ENCODE measurements at places on chromosomes 2 and 18.
A peak's percentile ranks its signal among the peaks of the same experiment; 100 is the strongest.

GRCh38 chr2:3601561-3602271 lies 6.8 kb downstream of the COLEC11 start:
- no peak for DNase-seq

- no peak for DNase-seq
Observed at GRCh38 chr2:2108756-2109155, 222.3 kb downstream of the MYT1L start.

GRCh38 chr2:162092658-162093556 lies 18.9 kb upstream of the DPP4 start:
- DNase-seq, result no peak

- DNase-seq, result no peak
Observed at GRCh38 chr2:241859436-241860183, 916 bp upstream of the PDCD1 start.

DNA sequence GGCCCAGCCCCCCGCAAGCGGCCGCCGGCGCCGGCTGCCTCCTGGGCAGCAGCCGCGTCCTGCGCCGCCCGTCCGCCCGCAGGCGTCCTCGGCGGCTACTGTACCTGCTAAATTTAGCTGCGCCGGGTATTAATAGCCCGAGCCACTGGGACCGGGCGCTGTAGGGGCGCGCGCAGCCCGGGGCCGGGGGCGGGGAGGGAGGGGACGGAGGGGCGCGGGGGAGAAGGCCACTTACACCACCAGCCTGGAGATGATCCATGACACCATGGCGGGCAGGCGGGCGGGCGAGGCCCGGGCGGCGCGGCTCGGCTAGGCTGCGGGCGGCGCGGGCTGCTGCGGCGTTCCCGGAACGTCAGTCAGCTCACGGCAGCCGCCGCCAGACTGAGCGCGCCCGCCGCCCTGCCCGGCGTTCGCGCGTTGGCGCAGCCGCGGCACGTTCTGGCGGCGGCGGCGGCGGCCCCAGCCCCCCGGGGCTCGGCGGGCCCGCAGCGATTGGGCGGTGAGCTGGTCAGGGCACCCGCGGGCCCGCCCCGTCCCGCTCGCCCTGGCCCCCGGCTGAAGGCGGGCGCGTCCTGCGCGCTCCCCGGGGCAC lies at the start of gene REEP1:
Gene REEP1, minus strand, starts transcription at position 383 of the 592 bp plus-strand sequence. Its CDS starts 116 bp downstream, at position 267.
- no peak for DNase-seq

- DNase-seq, result no peak
Observed at GRCh38 chr2:121519153-121519552, 11.5 kb upstream of the RNU4ATAC start.

DNA sequence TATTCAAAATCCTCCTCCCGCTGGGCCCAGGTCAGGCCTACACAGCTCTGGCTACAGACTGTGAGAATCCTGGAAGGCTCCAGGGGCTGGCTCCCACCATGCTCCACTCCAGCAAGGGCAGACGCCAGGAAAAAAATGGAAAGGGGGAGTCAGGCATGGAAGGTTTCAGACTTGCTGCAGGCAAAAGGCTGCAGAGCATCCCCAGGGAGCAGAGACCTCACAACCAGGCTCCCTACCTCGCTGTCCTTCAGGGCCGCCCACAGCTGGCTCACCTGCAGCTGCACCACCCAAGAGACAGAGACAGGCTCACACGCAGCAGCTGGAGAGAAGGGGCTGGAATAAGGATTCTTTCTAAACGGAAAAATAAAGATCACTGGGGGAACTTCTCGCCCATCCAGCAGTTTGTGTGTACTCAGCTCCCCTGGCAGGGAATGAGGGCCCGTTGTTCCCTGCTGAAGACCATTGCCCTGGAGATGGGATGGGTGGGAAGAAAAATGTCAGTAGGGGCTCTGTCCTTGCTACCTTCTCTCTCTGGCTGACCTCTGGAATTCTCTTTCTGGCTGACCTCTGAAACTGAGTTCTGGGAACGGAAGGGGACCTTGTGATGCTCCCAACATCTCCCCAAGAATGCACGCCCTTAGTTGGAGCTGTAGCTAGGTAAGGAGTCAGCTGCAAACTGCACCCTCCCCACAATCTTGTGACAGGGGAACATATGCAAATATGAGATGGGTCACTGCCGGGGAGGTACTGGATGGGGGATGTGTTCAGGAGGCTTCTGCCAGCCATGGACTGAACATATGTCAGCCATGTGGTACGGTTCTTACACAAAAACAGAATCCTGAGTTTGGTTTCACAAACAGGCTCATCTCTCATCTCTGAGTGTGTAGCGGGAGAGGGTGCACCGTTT lies 34.5 kb downstream of the BCL2 start:
- no peak for DNase-seq

GRCh38 chr2:82599021-82599420 lies 1860.1 kb downstream of the SUCLG1 start:
- DNase-seq, result no peak

- no peak for DNase-seq
Observed at GRCh38 chr2:217076058-217076435, 216.2 kb upstream of the TNP1 start.

DNA sequence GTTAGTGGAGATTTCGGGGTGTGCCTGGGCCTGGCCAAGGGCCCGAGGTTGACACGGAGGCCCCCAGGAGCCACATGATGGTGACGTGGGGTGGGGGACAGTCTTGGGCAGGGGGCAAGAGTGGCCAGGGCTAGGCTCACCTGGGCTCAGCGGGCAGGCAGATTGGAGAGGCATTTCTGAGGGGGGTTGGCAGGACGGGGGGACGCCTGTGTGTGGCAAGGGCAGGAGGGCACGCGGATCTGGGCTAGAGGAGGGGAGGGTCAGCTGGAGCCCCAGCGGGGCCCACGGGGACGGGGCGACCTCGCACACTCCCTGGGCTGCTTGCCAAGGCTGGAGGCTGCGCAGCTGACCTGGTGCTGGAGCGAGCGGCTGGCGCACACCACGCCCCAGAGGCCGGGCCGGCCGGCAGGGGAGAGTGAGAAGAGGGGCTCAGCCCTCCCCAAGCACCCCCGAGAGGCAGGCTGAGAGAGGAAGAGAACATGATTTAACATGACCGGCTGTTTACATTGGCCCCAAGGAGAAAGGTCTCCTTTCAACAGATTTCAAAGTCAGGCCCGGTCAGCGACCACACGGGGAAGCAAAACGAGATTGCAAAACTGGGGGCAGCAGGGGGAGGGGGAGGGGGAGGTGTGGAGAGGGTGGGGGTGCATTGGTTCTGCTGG lies 38.0 kb upstream of the SNED1 start:
- DNase-seq, result no peak

DNA sequence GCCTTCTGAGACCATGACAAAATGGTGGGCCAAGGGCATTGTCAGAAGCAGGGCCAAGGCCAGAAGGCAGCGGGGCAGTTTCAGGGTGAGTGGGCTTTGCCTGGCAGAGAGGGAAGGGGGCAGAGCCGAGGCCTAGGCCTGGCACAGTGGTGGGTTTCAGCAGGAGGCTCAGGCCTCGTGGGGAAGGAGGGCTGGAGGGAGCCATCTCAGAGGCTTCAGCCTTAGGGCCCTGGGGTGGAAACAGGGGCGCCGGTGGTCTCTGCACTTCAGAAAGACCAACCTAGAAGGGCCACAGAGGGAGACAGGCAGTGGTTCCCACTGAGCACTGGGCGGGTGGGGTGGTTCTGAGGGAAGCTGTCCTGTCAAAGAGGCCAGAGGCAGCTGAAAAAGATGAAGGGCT lies 58.0 kb upstream of the SMAD7 start:
- DNase-seq, result no peak

GRCh38 chr2:4791488-4791887 lies 900.7 kb upstream of the SOX11 start:
- DNase-seq, result no peak

GRCh38 chr18:67194886-67195285 lies 321.6 kb downstream of the DSEL start:
- no peak for DNase-seq

- DNase-seq, result no peak
Observed at GRCh38 chr18:10029711-10030110, 115.9 kb downstream of the VAPA start.

DNA sequence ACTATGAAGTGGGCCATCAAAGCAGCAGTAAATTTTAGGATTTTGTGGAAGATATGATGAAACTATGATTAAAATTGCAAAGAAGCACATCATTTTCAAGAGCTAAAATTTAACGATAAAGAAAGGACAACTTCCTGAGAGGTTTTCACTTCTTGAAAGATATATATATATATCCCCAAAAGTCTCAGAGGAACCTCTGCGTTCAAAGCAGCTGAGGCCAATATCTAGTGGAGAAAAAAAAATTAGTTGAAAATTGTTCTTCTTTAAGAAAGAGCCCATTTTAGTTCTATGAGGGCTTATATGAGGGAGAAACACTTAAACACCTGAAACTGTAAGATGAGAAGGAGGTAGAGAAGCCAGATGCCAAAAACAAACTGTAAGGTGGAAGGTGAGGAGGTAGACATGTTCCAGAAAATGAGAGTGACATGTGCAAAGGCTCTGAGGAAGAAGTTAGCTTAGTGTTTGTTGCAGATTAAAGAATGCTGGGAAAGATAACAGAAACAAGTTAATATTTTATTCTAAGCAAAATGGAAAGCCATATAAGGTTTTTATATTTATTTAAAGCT lies 72.9 kb upstream of the VRK2 start:
- DNase-seq, result no peak

GRCh38 chr2:42053791-42054701 lies 6.2 kb downstream of the PKDCC start:
- no peak for DNase-seq

- DNase-seq, result no peak
Observed at GRCh38 chr18:13878857-13879256, 36.5 kb downstream of the MC2R start.

- DNase-seq, result no peak
Observed at GRCh38 chr2:47422560-47422959, 19.6 kb downstream of the MSH2 start.

DNA sequence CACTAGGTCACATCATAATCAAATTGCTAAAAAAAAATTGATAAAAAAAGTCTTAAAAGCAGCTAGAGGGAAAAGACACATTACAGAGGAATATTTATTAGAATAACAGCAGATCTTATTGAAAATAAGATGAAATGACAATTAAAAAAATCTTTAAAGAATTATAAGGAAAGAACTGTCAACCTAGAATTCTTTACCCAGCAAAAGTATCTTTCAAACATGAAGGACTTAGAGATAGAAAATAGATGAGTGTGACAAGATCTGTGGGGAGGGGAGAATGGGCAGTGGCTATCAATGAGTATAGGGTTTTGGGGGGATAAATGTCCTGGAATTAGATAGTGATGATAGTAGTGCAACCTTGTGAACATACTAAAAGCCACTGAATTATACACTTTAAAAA lies 26.5 kb upstream of the RNF103 start:
- DNase-seq, result no peak

- DNase-seq, result peak; percentile 76
Observed at GRCh38 chr2:169109502-169110409, 40.4 kb downstream of the DHRS9 start.

- DNase-seq, result no peak
Observed at GRCh38 chr2:223513771-223514455, 88.2 kb downstream of the SCG2 start.

- no peak for DNase-seq
Observed at GRCh38 chr2:168469281-168469988, 13.4 kb downstream of the CERS6 start.

- DNase-seq, result peak; percentile 38
Observed at GRCh38 chr2:235008584-235009044, 56.8 kb downstream of the SH3BP4 start.

- no peak for DNase-seq
Observed at GRCh38 chr2:4827836-4828235, 864.3 kb upstream of the SOX11 start.

- no peak for DNase-seq
Observed at GRCh38 chr2:114128725-114129124, 238.8 kb downstream of the ACTR3 start.

- no peak for DNase-seq
Observed at GRCh38 chr2:43473767-43474166, 122.1 kb downstream of the THADA start.

GRCh38 chr2:62854600-62855514 lies 149.3 kb downstream of the EHBP1 start:
- DNase-seq, result no peak

- no peak for DNase-seq
Observed at GRCh38 chr18:25443776-25444175, 91.8 kb upstream of the ZNF521 start.

DNA sequence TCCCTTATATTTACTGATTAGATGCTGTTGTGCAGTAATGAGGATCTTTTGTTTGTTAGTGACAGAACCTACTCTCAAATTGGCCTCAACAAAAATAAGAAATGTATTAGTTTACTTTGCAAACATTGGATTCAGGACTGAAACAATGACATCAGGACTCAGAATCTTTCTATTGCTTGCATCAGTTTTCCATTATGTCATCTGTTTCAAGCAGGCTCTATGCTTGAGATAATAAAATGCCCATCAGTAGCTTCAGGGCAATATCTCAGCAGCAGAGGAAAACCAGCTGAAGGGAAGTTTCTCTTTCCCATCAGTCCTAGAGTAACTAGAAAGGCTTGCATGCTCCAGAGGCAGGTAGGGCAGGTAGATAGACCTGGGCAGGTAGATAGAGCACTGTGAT lies 375.5 kb upstream of the SLC8A1 start:
- DNase-seq, result no peak

DNA sequence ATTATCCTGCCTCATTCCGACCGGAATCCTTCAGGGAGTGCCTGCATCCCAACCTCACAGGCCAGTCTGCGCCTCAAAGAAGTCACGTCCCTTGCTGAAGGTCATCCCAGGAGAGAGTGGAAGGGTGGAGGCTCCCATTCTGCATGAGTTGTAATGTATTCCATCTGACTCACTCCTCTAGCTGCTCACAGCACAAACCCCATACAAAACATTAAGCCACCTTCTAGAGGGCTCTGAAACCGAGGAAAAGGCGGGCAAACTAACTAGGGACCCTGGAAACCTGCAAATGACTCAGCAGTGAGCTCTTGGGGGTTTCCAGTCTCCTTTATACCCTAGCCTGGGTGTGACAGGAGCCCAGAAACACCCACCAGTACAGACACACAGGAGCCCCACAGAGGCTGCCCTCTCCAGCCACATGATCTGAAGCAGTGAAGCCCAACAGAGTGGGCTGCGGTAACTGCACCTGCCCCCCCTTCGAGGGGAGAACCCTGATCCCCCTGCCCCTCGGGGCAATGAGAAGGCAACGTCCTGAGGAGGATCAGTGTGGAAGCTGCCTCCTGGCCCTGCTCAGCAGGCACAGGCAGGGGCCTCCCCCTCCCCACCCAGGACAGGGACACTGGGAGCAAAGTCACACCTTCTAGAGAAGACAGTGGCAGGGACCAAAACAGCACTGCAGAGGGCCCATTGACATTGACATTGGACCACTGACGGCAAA lies 69.3 kb upstream of the SNTG2 start:
- no peak for DNase-seq

All from NCI-H2029 (cell line).